ENCODE measurements at places on chromosomes 1 and 21.
A peak's percentile ranks its signal among the peaks of the same experiment; 100 is the strongest.

- no peak for DNase-seq
Measured at GRCh38 chr1:116794371-116794770, 40.1 kb downstream of the CD2 start.

GRCh38 chr1:20087668-20088067, 17.7 kb downstream of the PLA2G5 start:
- DNase-seq, result no peak

DNA sequence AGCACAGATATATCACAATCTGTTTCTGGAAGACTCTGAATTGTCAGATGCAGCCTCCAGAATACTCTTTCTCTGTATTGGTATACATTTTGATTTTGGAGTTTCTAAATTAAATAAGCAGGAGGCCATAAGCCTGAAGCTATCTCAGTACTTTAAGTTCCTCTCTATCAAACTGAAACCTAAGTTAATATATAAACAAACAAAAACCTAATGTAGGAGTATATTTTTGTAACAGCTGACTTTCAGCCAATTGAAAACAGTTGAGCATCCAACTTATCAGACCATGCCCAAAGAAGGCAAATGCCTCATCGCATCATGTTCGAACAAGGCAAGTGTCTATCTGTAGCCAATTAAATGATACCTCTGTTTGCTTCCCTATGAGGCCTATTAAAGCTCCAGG, 1054.4 kb downstream of the AMY1C start:
- DNase-seq, result no peak

GRCh38 chr1:17565461-17566252, 26.2 kb downstream of the ARHGEF10L start:
- DNase-seq, result no peak

- DNase-seq, result no peak
Measured at GRCh38 chr1:90274376-90274775, 279.5 kb downstream of the ZNF326 start.

GRCh38 chr1:78143152-78143551, 97.4 kb downstream of the GIPC2 start:
- no peak for DNase-seq

- no peak for DNase-seq
Measured at GRCh38 chr1:205169248-205169647, 42.3 kb downstream of the DSTYK start.

- DNase-seq, result no peak
Measured at GRCh38 chr1:43432907-43433306, 20.8 kb downstream of the HYI start.

DNA sequence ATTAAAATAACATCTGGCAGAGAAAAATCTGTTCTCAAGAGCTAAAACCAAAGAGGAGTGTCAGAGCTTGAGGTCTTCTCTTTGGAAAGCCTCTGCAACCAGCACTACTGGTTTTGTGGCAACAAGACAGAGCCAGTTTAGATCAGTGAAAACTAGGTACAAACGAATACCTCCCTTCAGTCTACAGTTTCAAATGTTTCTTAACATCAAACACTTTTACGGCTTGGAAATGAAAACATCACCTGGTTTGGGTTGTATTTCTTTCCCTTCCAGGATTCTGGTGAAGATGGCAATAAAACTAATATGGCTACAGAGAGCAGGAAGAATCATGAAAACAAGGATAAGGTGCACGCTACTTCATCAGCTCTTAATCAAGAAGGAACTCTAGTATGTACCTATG, 339.4 kb upstream of the ESRRG start:
- DNase-seq, result no peak

- no peak for DNase-seq
Measured at GRCh38 chr1:101105877-101106276, 80.3 kb upstream of the DPH5 start.

GRCh38 chr21:46097336-46098293, at the start of gene COL6A2:
Gene COL6A2, plus strand, starts transcription at chr21:46098112.
- DNase-seq, result peak; percentile 30

DNA sequence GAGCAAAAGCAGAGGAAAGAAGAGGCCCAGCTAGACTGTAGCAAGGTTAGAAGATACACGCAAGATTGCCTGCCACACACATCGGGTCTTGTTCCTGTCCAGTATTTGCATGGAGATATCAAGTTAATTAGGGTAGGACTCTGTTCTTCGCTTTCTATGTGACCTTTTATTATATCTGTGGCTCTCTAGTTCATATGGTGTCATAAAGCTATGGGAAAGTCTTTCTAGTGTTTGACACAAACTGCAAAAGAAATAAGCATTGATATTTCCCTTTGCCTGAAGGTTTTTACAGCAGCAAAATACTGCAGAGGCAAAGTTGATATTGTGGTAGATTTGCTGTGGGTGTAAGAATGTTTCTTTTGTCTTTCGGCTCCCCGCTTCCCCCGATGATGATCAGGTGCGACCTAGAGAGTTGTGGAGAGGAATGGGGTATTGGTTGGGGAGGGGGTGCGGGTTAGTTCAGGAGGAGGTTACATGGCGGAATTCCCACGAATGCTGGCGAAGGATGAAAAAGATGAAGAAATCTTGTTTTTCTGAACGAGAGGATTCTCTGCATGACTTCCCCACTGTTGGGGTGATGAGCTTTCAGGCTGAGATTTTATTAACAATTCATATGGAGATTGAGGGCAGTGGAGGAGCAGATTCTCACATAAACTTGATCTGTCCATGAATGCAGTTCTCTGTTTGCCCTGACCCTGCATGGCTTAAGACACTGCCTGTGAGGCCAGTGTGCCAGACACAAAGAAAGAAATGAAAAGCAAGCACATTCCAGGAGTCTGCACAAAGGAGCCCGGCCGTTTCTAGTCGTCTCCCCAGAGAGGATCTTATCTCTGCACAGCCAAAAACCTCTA, 550.2 kb downstream of the USP25 start:
- DNase-seq, result no peak

DNA sequence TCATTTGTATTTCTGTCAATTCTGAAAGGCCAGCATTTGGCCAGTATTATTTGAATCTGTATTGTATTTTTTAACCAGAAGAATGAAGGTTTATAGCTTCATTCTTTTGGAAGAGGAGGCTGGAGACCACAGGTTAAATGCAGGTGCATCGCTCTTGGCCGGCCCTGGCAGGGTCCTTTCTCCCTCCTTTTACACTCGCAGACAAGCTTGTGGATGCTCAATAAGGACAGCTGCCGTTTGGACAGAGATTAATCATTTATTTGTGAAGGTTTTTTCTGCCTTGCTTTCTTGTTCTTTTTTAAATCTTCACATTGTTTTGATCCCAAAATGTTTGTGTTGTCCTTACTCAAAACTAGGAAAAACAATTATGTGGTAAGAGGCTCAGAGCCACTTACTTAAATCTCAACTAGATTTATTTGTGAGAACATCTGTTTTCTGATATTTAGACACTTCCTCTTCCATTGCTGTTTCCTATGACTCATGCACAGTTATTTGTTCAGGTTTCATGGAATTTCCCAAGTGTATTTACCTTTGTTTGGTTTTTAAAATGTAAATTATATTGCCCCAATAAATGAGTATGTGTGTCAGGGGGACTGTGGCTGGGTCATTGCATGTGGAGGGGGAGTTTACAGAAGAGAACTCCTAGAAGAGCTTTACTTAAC, 46.7 kb upstream of the LAMC2 start:
- no peak for DNase-seq

DNA sequence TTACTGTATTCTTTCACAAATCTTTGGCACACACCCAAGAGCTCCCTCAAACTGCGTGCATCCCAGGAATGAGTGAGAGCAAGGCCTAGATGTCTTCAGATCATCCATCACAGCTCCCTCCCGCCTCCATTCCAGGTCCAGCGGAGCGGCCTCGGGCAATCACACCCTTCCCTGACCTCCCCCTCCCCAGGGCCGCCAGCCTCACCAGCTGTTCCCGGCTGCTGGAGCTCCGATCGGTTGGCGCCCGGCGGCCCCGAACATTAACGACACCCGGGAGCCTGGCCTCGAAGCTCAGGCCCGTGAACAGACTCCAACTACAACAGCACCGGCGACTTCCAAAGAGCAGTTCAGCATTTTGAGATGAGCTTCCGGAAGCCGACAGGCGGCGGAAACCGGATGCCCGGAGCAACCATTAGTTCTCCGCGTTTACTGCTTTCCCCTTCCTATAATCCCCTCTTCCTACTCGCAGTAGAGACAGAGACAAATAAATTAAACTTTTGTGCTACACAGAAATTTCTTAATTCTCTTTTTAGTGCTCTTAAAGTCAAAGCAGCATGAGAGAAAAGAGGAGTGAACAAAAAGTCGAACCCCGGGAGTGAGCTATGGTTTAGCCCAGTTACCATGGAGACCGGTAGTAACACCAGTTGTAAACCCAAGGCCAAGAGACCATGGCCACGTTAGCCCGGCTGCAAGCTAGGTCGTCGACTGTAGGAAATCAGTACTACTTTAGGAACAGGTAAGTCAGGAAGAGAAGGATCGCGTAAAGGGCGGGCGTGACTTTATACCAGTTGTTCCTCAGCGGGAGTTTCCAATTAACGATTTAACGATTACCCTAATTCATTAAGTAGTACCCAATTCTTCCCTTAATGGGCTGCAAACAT, at the start of the genes GPATCH2 and SPATA17:
GPATCH2 (minus strand) TSS at position 380 of the 881 bp plus-strand sequence; CDS start at position 261, 119 bp downstream.
SPATA17 (plus strand) TSS at position 634 of the 881 bp plus-strand sequence; CDS start at position 669, 35 bp downstream.
- DNase-seq, result peak; percentile 55

GRCh38 chr1:94515296-94515947, 26.1 kb downstream of the F3 start:
- DNase-seq, result no peak

DNA sequence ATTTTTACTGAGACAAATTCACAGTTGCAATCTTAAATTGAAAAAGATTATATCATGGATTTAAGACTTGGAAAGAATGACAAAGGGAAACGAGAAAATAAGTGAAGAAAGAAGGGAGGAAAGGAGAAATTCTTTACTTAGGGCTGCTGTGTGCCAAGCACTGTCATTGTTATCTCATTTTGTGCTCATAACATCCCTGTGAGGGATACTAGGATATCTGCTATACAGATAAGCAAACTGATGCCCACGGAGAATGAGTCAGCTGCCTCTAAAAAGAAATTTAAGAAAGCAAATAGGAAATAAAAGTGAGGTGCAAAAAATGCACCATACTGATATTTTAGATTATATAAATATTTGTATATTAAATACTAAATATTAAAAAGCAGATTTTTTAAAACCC, 183.6 kb upstream of the NR5A2 start:
- no peak for DNase-seq

GRCh38 chr1:18819986-18820790, 39.3 kb downstream of the TAS1R2 start:
- DNase-seq, result no peak

- no peak for DNase-seq
Measured at GRCh38 chr21:33035147-33035546, 9.4 kb downstream of the OLIG2 start.

GRCh38 chr1:33970148-33970825, 106.4 kb downstream of the HMGB4 start:
- no peak for DNase-seq

DNA sequence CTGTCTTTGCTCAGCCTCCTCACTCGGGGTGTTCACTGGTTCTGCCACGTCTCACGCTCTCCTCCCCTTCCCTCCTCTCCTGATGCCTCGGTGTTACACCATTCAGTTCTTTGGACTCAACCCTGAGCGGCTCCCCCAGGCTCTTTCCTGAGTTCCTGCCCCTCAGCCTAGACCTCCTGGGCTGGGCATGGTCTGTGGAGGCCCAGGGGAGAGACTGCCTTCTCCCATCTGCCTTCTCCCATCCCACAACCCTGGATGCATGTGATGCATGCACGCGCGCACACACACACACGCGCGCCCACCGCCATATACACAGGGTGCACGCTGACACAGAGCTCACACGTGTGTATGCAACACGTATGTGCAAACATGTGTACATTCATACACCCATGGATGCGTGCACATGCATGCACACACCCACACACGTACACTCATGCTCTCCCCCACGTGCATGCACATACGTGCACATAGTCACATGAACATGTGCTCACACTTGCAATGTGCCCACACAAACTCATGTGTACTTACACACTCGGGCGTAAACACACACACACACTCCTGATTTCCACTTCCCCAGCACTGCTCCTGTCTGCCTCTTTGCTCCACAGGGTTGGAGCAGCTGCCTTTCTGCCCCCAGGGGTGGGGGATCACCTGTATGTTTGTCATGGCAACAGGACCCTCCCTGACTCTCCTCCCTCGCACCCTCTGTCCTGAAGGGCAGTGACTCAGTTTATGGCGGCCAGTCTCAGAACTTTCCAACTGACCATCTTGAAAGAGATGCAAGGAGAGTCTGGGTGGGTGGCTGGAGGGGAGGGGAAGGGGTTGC, 59.0 kb downstream of the HUNK start:
- no peak for DNase-seq
